ENCODE measurements at places on chromosomes 12 and 14. TPM values are rescaled to one million over a fixed set of nuclear protein-coding genes. Genes with fewer than 3 reads are reported as not detected.

Gene RDH16
- total RNA-seq, result 0.32 TPM

Gene CACNA1C
- 0.09 TPM for total RNA-seq

Gene AP5M1
- total RNA-seq, result 54.6 TPM

Gene TMEM132D
- not detected for total RNA-seq

Gene HOXC11
- total RNA-seq, result not detected

Gene PLEKHD1
- total RNA-seq, result 0.16 TPM

Gene KRT78
- total RNA-seq, result not detected

Gene OR9K2
- total RNA-seq, result not detected

All from T-helper 2 cell treated with Interferon-gamma antibody and Interleukin-4, amounts not matched to agents 100 ng/mL and 5 ng/mL, for 36 hours (primary cell).